Retina (tissue), 1 donor: ENCODE measurements at places on chromosomes 6 and 20.
A peak's percentile ranks its signal among the peaks of the same experiment; 100 is the strongest.

- DNase-seq: no peak
Measured at GRCh38 chr6:56932910-56933477, 21.9 kb upstream of the BEND6 start.

DNA sequence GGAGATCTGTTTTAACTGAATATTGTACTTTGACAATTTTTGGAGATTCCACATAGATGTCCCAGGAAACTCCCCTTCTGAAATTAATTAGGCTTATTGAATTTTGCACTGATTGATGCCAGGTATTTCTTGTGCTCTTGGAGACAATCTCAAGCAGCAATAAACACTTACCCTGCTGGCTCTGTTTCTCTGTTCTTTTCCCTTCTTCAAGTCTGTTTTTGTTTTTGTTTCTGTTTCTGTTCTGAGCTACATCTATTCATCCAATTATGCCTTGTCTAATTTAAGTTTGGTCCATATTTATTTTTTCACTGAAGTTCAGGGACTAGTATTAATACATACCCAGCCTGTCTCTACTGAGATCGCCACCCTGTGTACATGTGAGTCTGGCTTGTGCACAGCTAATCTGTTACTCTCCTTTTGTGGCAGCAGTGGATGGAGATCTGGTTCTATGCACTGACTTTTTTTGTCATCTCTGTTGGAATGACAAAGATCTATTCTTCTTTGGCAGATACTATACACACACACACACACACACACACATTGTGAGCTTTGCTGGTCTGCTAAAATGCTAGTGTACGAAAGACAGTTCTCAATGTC lies 51.9 kb downstream of the IL22RA2 start:
- DNase-seq: no peak

DNA sequence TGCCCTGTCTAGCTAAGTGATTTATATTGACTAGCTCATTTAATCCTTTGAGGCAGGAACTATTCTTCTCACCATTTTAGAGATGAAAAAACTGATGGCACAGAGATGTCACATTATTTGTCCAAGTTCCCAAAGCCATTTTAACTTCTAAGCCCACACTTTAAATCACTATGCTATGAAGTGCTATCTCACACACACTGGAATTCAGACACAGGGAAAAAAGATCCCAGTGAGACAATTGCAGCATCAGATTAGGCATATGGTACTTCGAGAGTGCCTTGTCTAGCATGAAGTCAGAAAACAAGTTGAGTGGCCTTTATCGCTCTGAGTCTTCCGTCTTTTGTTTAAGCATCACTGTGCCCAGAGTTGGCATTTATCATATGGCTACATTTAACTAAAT lies 54.1 kb upstream of the PDE7B start:
- DNase-seq: no peak

- DNase-seq: no peak
Measured at GRCh38 chr6:32807020-32807580, 9.7 kb downstream of the HLA-DOB start.

DNA sequence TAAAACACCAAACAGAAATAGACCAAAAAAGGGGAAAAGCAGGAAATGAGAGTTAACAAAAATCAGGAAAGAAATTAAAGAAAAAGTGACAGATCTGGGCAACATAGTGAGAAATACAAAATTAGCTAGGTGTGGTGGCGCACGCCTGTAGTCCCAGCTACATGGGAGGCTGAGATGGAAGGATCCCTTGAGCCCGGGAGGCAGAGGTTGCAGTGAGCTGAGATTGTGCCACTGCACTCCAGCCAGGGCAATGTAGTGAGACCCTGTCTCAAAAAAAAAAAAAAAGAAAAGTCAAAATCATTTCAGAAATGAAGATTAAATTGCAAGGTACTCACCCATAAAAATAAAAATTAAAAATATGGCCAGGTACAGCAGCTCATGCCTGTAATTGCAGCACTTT lies 13.0 kb upstream of the GRM4 start:
- no peak for DNase-seq

- DNase-seq: no peak
Measured at GRCh38 chr20:2865630-2866029, 7.7 kb upstream of the PTPRA start.

GRCh38 chr6:37548067-37548674 lies 48.5 kb upstream of the CCDC167 start:
- no peak for DNase-seq

GRCh38 chr20:3316136-3316535 lies 77.1 kb upstream of the SLC4A11 start:
- DNase-seq: no peak

DNA sequence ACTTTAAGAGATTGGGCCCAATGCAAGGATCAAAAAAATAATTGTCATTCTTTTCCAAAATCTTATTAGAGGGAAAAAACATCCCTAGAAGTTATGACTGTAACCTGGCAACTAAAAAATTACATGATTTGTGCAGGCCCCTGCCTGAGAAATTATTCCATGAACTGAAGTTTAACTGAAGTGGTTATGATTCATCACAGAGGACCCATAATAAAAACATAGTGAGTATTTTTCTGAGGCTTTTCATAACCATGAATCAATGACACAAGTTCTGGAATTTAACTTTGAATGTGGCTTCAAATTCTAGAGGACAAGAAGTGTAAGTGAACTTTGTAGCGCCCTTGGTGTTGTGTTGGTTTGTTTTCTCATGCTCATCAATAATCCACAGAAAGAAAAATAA lies 31.1 kb upstream of the CARMIL1 start:
- no peak for DNase-seq

- no peak for DNase-seq
Measured at GRCh38 chr6:116290799-116291198, 11.1 kb upstream of the TSPYL1 start.

DNA sequence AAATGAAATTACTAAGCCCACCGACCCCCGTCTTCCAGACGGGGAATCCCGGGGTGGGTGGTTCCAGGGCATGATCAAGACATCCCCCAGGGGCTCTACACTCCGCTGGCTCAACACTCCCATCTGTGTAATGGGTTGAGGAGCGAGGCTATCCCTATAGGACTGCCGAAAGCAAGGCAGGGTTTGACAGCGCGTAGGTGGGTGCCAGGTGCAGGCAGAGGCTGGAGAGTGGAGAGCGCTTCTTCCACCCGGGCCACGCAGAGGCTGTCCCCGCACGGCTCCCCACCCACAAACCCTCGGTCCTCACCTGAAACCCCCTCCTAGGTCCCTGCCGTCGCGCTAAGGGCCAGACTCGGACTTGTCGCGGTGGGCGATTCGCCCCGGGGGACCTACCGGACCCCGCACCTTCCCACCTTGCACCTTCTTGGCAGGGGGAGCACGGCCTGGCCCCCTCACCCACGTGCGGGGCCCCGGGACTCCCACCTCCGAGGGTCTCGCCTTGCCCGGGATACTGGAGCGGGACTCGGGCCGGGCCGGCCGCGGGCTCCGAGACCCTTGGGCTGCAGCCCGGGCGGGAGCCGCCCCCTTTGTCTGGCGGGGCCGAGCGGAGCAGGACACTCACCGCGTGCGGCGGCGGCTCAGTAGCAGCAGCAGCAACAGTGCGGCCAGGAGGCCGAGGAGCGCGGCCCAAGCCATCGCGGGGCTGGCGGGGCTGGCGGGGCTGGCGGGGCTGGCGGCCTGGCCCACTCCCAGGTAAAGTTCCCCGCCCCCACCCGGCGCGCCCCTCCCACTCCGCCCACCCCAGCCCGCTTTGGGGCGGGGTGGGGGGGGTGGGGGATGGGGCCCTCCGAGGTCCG lies at the start of gene PTGIS:
Gene PTGIS, minus strand, starts transcription at position 717 of the 857 bp plus-strand sequence. Its CDS starts 21 bp downstream, at position 696.
- peak; percentile 65 for DNase-seq

- DNase-seq: peak; percentile 77
Measured at GRCh38 chr6:40586369-40587201, 579 bp downstream of the LRFN2 start.

GRCh38 chr6:148431413-148431812 lies 88.8 kb downstream of the SASH1 start:
- DNase-seq: no peak

GRCh38 chr6:27726619-27727023 lies 185.6 kb downstream of the OR2B2 start:
- no peak for DNase-seq

- no peak for DNase-seq
Measured at GRCh38 chr20:13283869-13284829, 63.1 kb downstream of the ISM1 start.

DNA sequence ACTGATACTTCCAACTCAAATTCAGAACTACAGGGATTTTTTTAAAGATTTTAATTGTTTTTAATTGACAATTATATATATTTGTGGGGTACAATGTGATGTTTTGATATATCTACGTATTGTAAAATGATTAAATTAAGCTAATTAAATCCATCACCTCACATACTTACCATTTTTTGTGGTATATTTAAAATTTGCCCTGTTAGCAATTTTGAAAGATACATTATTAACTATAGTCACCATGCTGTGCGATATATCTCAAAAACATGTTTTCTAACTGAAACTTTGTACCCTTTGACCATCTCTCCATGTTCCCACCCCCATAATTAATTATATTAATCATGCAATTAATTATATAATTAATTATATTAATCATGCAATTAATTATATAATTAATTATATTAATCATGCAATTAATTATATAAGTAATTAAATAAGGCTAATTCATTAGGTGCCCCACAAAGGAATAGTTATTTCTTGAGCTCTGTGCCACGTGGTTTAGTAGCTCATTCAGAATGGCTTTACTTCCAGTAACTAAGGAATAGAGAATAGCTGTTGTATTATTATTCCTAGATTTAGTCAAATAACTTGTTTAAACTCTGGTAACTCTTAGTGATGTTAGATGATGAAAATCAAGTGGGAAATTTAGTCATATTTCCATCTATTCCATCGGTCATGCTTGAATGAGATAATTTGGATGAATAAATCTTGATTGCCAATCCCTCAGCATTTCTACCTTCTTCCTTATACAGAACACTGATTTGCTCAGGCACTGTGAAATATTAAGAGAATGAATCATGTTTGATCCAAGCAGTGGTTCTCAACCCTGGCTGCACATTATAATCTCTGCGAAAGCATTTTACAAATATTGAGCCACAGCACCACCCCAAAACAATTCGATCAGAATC lies 25.1 kb downstream of the LOC128125822 start:
- DNase-seq: no peak

- DNase-seq: peak; percentile 5
Measured at GRCh38 chr6:10746915-10747250, 722 bp upstream of the TMEM14B start.

DNA sequence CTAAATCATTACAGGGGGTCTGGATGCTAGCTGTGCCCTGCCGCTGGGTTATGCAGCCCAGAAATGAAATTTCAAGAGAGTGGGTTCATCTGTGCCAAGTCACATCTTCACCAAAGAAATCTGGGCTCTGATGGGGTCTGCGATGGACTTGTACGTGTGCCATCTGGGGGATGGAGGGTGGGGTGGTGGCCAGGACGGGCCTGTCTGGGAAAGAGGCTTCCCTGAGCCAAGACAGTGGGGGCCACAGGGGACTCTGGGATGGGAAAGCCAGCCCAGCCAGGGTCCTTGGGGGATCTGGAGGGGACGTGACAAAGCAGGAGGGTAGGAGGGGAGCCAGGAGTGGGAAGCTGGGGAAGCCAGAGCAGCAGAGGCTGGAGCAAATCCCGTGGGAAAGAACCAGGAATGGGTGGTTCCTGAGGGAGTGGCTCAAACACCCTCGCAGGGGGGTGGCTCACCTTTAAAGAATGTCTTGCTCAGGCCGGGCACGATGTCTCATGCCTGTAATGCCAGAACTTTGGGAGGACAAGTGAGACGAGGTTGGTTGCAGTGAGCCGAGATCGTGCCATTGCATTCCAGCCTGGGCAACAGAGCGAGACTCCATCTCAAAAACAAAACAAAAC lies 36.3 kb upstream of the SULF2 start:
- DNase-seq: no peak

- no peak for DNase-seq
Measured at GRCh38 chr6:85484948-85485347, 35.1 kb downstream of the NT5E start.
